ENCODE measurements at places on chromosomes 6 and 20. TPM values are rescaled to one million over a fixed set of nuclear protein-coding genes. Genes with fewer than 3 reads are reported as not detected.

Gene CYP24A1
- total RNA-seq = 21.3 TPM

Gene KHDC1
- 10.2 TPM for total RNA-seq

Gene XKR7
- 0.29 TPM for total RNA-seq

Gene CST4
- not detected for total RNA-seq

Gene NCOA5
- 37.1 TPM for total RNA-seq

Gene PROKR2
- total RNA-seq = 2.3 TPM

Gene MROH8
- 4.9 TPM for total RNA-seq

Gene CCN6
- total RNA-seq = not detected

Gene DZANK1
- 5.3 TPM for total RNA-seq

Gene CARMIL1
- total RNA-seq = 14.2 TPM

Gene WFDC13
- not detected for total RNA-seq

Gene LY86
- total RNA-seq = not detected

Gene LRRN4
- 78.8 TPM for total RNA-seq

Gene MUC22
- not detected for total RNA-seq

Gene FAM217A
- total RNA-seq = not detected

Gene TSHZ2
- total RNA-seq = 31.0 TPM

Gene ADAT2
- total RNA-seq = 16.5 TPM

Gene ADGB
- total RNA-seq = not detected

Gene CCN5
- not detected for total RNA-seq

Gene TINAG
- not detected for total RNA-seq

Gene VWA7
- 1.6 TPM for total RNA-seq

Gene ZBTB46
- 11.3 TPM for total RNA-seq
